ENCODE measurements at places on chromosomes 3 and 15. TPM values are rescaled to one million over a fixed set of nuclear protein-coding genes. Genes with fewer than 3 reads are reported as not detected.
A peak's percentile ranks its signal among the peaks of the same experiment; 100 is the strongest.

- no peak overlapping the region for H3K4me3 ChIP-seq
- peak overlapping the region; percentile 46 for H3K27ac ChIP-seq
- peak; percentile 87 for DNase-seq
- no peaks in the 10 kb centered on the region for H3K36me3 ChIP-seq
Observed at GRCh38 chr3:171833789-171834460, 9.2 kb upstream of the TMEM212 start.

DNA sequence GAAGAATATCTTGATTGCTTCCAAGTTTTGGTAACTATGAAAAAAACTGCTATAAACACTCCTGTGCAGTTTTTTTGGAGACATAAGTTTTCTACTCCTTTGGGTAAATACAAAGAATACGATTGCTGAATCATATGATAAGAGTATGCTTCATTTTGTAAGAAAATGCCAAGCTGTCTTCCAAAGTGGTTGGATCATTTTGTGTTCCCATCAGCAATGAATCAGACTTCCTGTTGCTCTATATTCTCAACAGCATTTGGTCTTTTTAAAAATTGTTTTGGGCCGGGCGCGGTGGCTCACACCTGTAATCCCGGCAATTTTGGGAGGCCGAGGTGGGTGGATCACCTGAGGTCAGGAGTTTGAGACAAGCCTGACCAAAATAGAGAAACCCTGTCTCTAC is 14.5 kb downstream of the BTD start:
- no peaks in the 10 kb centered on the region for H3K36me3 ChIP-seq
- no peaks in the 10 kb centered on the region for H3K27me3 ChIP-seq
- peak; percentile 74 for DNase-seq
- H3K4me3 ChIP-seq: no peak overlapping the region
- no peaks in the 10 kb centered on the region for H3K4me1 ChIP-seq

DNA sequence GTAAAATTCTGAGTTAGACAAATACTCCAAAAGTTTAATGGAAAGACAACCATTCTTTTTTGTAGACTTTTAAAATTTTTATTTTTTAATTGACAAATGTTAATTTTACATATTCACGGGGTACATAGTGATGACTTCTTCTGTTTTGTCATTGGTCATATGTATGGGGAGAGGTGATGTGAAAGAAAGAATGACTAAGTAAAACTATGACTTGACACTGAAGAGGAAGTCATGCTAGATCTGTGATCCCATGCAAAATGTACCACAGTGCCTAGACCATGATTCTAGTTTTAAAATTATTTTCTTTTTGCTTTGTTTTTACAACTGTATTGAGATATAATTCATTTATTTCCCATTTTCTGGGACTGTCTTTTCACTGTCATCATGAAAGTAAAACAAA is 281.6 kb downstream of the MBNL1 start:
- no peak for DNase-seq
- H3K36me3 ChIP-seq: no peaks in the 10 kb centered on the region
- no peak overlapping the region for H3K27ac ChIP-seq
- no peaks in the 10 kb centered on the region for H3K4me1 ChIP-seq
- peaks cover 1% of the 10 kb centered on the region for H3K27me3 ChIP-seq
- no peak overlapping the region for H3K4me3 ChIP-seq

The HTR3E gene
- total RNA-seq: not detected

The ITIH4 gene
- 0.28 TPM for total RNA-seq

The CYP8B1 gene
- total RNA-seq: not detected

Data from IMR-90 (cell line).